ENCODE measurements at places on chromosomes 1 and 21. TPM values are rescaled to one million over a fixed set of nuclear protein-coding genes. Genes with fewer than 3 reads are reported as not detected.
A peak's percentile ranks its signal among the peaks of the same experiment; 100 is the strongest.

The TNFRSF25 gene
- 89.2 TPM for total RNA-seq

DNA sequence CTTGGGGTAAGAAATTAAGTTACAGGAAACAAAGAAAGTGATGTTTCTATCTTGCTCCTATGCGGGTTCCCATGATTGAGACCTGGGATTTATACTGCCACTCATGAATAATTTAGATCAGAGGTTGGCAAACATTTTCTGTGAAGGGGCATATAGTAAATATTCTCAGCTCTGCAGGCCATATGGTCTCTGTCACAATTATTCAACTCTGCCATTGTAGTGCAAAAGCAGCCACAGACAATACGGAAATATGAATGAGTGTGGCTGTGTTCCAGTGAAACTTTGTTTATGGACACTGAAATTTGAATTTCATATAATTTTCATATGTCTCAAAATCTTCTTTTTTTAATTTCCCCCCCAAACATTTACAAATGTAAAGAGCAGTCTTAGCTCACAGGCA lies 127.2 kb downstream of the FOXD2 start:
- H3K4me1 ChIP-seq = no peaks in the 10 kb centered on the region
- DNase-seq = no peak
- H3K27ac ChIP-seq = no peak overlapping the region
- H3K4me3 ChIP-seq = no peak overlapping the region

The PCP4 gene
- not detected for total RNA-seq

- peak overlapping the region; percentile 61 for H3K27ac ChIP-seq
- peaks cover 62% of the 10 kb centered on the region for H3K4me1 ChIP-seq
- H3K4me3 ChIP-seq = peak overlapping the region; percentile 87
- H3K36me3 ChIP-seq = peaks cover 3% of the 10 kb centered on the region
- DNase-seq = peak; percentile 15
Observed at GRCh38 chr21:15063081-15063813, 1.6 kb downstream of the NRIP1 start.

DNA sequence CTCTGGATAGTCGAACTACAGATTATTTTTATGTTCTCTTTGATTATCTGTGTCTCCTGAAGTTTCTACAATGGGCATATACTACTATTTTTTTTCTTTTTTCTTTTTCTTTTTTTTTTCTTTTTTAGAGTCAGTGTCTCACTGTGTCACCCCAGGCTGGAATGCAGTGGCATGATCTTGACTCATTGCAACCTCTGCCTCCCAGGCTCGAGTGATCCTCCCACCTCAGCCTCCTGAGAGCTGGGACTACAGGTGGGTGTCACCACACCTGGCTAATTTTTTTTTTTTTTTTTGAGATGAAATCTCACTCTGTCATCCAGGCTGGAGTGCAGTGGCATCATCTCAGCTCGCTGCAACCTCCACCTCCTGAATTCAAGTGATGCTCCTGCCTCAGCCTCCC lies 250.7 kb upstream of the KAZN start:
- peaks cover 2% of the 10 kb centered on the region for H3K36me3 ChIP-seq
- no peaks in the 10 kb centered on the region for H3K4me1 ChIP-seq
- no peak overlapping the region for H3K27ac ChIP-seq
- no peak overlapping the region for H3K4me3 ChIP-seq
- H3K27me3 ChIP-seq = no peaks in the 10 kb centered on the region

GRCh38 chr1:155043301-155043702 lies 7.8 kb upstream of the ADAM15 start:
- no peaks in the 10 kb centered on the region for H3K36me3 ChIP-seq
- H3K27ac ChIP-seq = no peak overlapping the region
- no peak for DNase-seq
- H3K4me1 ChIP-seq = peaks cover 10% of the 10 kb centered on the region
- no peak overlapping the region for H3K4me3 ChIP-seq

DNA sequence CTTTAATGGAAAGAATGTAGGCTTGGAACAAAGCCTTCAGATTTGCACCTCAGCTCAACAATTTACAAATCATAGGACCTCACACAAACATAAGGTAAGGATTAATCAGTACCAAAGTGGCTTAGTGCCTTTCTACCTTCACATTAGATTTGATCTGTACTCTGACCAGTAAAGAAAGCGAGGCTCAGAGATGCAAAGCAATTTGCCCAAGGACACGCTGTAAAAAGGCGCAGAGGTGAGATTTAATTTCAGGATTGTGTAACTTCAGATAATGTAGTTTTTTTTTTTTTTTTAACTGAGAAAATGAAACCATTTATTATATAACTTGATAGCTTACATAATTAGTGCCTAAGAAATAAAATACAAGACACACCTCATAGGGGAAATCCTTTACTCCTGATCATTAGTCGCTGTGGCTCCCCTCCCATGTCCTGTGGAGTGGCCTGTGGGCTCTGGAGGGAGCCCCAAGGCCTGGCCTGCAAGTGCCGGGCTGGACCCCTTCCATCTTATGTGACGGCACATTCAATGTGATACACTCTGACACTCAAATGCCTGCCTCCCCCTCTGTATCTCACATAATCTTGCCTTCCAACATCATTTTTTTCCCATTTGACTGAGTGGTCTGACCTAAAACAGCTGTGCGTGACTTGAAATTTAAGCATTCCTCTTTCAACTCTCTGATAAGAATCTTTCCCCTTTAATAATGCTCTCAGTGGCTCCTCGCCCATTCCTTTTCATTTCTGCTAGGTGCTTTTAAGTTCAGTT lies 426.5 kb upstream of the DAB1 start:
- no peak for DNase-seq
- no peaks in the 10 kb centered on the region for H3K36me3 ChIP-seq
- H3K27ac ChIP-seq = no peak overlapping the region

Measured in activated T-cell treated with anti-CD3 and anti-CD28 coated beads, Interleukin-2, amount 50 U/mL, for 72 hours (primary cell).